ENCODE measurements at places on chromosomes 4 and X. TPM values are rescaled to one million over a fixed set of nuclear protein-coding genes. Genes with fewer than 3 reads are reported as not detected.

GRCh38 chr4:43296946-43297528 is 404.5 kb downstream of the GRXCR1 start:
- DNase-seq: no peak

DNA sequence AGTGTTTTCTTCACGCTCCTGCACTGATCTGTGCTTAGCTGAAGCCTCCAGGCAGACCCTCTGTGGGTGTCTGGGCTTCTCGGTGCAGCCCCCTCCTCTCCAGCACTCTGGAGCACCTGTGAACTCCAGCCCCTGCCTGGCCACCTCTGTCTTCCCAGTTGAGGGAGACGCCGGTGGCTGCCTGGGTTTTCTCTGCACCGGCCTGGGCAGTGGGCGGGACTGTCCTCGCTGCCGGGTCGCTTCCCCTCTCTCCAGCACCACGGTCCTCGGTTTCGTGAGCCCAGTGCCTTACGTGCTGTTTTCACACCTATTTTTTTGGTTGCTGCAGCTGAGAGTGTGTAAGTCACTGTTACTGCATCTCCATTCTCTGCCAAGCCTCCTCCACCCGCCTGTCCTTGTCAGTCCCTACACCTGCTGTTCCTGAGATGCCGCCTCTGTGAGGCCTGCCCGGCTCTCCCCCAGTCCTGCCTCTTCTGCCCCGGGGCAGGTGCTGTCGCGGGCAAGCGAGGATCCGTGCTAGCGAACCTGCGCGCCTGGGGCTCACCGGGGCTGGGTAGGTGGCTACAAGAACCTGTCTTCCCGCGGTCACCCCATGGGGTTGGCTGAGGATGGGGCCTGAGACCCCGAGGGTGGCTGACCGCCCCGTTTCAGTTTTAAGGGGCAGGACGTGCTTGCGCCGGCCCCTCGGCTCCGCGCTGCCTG is 2.4 kb upstream of the FGFRL1 start:
- peak; percentile 36 for DNase-seq

- DNase-seq: no peak
Measured at GRCh38 chr4:185269286-185269685, 59.9 kb downstream of the SNX25 start.

- DNase-seq: no peak
Measured at GRCh38 chr4:173038192-173038896, 130.3 kb upstream of the GALNT7 start.

GRCh38 chr4:165385126-165385525 is 6.3 kb downstream of the CPE start:
- no peak for DNase-seq

DNA sequence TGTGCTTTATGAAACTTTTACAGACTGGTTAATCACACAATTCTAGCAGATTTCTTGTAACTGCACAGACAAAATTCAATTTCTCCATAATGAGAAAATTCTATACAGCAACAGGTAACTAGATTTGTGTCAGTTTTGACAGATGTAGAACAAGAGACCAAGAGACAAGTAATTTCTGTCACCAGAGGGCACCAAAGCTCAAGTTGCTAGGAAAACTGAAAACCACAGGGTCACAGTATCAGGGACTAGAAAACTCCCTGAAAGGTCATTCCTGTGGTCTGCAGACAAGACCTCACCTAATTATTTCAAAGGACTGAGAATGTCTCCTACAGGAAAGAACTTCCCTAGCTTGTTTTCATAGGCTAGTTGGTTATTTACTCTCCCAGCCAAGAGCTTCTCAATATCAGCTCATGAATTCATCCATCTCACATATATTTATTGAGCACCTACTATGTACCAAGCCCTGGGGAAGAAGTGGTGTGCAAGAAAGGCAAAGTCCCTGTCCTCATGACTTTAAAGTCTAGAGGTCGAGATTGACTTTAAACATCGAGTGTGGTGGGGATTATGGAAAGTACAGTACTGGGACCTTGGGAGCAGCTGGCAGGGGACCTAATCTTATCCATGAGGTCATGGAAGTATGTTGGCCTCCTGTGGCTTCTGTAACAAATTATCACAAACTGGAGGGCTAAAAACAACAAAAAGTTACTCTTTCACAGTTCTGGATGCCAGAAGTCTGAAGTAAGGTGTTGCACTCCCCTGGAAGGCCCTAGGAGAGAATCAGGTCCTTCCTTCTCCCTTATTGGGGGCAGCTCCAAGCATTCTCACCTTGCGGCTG is 47.8 kb upstream of the SETD7 start:
- peak; percentile 61 for DNase-seq

DNA sequence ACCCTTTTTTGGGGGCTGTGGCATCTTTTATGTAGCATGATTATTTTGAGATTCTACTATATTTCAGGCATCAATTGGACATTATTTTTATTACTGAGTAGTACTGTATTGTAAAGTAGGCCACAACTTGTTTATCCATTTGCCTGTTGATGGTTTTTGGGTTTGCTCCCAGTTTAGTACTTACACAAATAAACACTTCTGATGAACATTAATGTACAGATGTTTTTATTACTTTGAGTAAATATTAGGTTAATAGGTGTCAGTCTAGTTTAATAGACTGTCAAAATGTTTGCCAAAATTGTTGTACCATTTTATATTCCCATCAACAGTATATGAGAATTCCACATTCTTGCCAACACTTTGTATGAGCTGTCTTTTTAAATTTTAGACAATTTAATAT is 214.9 kb upstream of the MAD2L1 start:
- no peak for DNase-seq

GRCh38 chr4:113743690-113744089 is 17.8 kb downstream of the CAMK2D start:
- DNase-seq: no peak

- DNase-seq: no peak
Measured at GRCh38 chrX:1138476-1139184, 73.8 kb downstream of the CRLF2 start.

DNA sequence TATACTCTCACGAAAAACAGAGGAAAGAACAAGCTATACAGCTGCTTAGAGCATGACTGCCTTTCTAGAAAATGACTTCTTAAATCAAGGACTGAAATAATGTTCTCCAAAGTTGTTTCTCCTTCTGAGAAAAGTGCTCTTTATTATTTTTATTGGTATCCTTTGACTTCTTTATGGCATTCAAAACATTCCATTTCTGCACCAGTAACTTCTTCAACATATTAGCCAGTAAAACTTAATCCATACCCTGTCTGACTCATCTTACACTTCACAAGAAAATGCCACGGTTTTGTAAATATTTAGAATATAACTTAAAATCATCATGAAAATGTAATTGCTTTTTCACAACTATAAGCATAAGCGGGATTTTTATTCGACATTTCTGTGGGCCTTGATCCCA is 180.4 kb downstream of the NR3C2 start:
- DNase-seq: no peak

DNA sequence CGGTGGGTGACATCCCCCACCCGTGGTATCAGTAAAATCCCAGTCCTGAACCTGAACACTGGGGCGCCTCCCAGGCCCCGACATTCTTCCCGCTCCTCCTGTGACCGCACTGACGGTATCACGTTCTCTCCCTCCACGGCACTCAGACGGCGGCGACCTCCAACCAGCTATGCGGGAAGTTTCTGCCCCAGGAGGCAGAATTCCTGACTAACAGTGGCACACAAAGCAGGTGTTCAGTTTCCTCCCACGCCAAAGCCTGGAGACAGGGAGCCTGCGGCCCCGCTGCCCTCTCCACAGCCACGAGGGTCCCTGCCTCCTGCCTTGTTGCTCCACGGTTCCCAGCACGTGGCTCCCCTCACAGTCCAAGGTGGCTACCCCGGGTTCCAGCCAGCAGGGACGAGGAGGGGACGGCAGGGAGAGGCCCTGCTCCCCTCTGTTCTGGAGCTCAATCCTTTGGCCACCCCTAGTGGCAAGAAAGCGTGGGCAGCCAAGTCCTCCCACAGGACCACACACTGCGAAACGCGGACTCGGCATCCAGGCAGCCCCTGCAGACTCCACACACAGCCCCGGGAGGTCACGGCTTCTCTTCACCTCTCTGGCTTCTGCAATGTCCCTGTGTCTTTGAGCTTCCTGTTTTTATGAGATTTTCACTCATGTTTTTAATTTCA is 15.2 kb downstream of the CTBP1 start:
- DNase-seq: peak; percentile 49

DNA sequence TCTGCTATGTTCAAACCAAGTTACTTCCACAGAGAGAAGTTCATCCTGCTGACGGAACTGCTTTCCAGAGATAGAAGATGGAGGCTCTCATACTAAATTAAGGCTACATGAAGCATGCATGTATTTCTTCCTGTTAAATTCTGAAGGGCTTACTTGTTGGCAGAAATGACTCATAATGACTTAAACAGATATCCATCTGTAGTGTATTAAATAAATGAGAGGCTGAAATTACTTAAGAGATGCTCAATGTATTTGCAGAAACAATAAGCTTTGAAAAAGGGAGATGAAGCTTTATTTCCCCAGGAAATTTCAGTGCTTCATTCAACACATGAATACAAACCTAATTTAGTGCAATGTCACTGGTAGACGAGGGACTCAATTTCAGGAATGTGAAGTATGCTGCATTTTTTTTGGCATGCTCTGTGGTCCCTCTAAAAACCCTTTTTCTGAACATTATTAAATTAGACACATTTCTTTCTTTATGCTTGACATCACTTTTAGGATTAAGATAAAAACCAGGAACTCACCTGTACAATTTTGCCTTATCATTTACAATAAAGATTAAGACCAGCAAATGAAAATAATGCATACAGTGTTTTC is 759.1 kb upstream of the POU3F4 start:
- no peak for DNase-seq

- DNase-seq: no peak
Measured at GRCh38 chr4:179941911-179942310, 2301.3 kb upstream of the TENM3 start.

DNA sequence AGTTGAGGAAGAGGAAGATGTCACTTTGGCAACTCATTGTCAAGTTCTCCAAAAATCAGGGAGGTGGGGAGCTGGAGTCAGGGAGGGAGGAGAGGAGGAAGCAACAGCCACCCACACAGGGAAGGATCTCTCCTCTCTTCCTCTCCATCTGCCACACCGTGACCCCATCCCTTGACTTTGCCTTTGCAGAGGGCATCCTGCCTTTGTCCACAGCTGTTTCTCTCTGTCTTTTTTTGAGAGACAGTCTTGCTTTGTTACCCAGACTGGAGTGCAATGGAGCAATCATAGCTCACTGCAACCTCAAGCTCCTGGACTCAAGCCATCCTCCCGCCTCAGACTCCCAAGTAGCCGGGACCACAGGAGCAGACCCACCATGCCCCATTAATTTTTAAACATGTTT is 276.0 kb downstream of the SHOX start:
- no peak for DNase-seq

GRCh38 chr4:85854546-85854945 is 379.6 kb downstream of the ARHGAP24 start:
- DNase-seq: no peak

DNA sequence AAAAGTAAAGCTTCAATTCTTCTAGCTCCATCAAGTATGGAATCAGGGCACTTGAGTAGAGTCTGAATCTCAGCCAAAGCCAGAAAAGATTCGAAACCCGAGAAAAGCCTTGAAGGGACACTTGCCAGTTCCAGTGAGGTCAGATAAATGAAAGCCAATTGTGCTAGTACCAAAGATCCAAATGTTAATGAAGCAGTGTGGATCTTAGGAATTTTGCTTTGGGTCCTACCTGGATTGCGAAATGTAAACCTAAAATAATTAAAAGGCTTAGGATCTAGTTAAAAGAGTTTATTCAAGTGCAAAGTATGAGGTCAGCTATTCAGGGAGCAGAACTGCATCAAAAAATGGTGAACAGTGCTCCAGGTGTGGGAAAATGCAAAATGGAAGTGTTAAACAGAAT is 552.6 kb downstream of the NAP1L3 start:
- no peak for DNase-seq

GRCh38 chr4:137768196-137768595 is 235.9 kb upstream of the PCDH18 start:
- DNase-seq: no peak

IL21 gene
- not detected for total RNA-seq

RNF150 gene
- total RNA-seq: 20.5 TPM

ERCC6L gene
- 0.23 TPM for total RNA-seq

PKD2 gene
- 38.4 TPM for total RNA-seq

GSX2 gene
- not detected for total RNA-seq

SLC4A4 gene
- 225 TPM for total RNA-seq

VCX3B gene
- not detected for total RNA-seq

LRIT3 gene
- total RNA-seq: 0.23 TPM

PPID gene
- total RNA-seq: 34.8 TPM

LAMP2 gene
- total RNA-seq: 328 TPM

MAGEA6 gene
- total RNA-seq: 0.26 TPM

ETDA gene
- not detected for total RNA-seq
